Body of pancreas (tissue), 4 donors: ENCODE measurements at places on chromosomes 1 and 21. TPM values are rescaled to one million over a fixed set of nuclear protein-coding genes. Genes with fewer than 3 reads are reported as not detected.

- H3K36me3 ChIP-seq: no peaks in the 10 kb centered on the region
- H3K4me1 ChIP-seq: no peaks in the 10 kb centered on the region
- no peak for DNase-seq
- no peak overlapping the region for H3K27ac ChIP-seq
- H3K27me3 ChIP-seq: no peaks in the 10 kb centered on the region
Measured at GRCh38 chr1:17141441-17142197, 22.4 kb upstream of the PADI2 start.

DNA sequence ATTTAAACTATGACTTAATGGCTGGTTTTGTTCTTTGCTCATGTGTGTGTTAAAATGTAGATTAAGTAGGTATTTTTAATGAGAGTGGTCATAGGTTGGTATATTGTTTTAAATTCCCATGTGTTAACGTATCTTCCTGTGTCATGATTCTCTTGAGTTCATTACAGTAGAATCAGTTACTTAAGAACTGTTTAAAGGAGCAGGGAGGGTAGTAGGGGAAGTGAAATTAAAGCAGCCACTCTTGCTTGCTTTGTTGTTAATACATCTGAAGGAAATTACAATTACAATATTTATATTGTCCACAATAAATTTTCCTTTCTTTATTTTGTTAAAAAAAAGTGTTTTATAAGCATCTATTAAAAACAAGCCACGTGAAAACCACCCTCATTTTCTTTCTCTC, 119.2 kb upstream of the KIAA1614 start:
- DNase-seq: no peak
- H3K4me1 ChIP-seq: peaks cover 3% of the 10 kb centered on the region
- no peak overlapping the region for H3K4me3 ChIP-seq
- no peaks in the 10 kb centered on the region for H3K36me3 ChIP-seq
- no peaks in the 10 kb centered on the region for H3K27me3 ChIP-seq

DNA sequence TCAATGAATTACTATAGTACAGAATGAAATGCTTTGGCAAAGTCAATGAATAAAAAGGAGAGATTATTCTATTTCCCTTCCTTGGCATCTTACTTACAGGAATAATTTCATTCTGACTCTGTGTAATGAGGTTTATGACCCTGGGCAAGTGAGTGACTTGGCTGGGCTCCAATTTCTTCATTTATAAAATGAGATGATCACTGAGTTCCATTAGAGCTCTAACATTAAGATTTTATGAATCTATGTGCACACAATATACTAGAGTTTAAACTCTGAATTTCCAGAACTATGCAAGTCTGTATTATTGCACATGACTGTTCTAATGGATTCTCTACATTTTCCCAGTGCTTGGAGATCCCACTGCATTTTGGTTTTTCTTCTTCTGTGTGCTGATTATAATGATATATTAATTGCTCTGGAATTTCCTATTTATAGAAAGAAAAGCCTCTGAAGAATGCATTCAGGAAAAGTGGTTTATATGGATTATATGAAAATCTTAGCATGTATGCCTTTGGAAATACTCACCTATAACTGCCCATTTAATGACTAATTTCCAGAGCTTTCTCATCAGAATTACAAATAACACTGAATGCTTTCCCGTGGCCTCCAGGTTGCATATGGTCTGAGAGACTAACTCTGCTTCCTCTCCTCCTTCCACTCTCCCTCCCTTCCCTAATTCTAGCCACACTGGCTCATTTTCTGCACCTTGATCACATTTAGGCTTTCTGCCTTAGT, 97.4 kb upstream of the CHRM3 start:
- DNase-seq: no peak
- H3K27me3 ChIP-seq: no peaks in the 10 kb centered on the region
- no peaks in the 10 kb centered on the region for H3K36me3 ChIP-seq
- H3K27ac ChIP-seq: no peak overlapping the region

- no peak overlapping the region for H3K4me3 ChIP-seq
- no peak overlapping the region for H3K27ac ChIP-seq
- no peak for DNase-seq
- H3K4me1 ChIP-seq: no peaks in the 10 kb centered on the region
- no peaks in the 10 kb centered on the region for H3K36me3 ChIP-seq
Measured at GRCh38 chr1:72438270-72438669, 155.9 kb upstream of the NEGR1 start.

DNA sequence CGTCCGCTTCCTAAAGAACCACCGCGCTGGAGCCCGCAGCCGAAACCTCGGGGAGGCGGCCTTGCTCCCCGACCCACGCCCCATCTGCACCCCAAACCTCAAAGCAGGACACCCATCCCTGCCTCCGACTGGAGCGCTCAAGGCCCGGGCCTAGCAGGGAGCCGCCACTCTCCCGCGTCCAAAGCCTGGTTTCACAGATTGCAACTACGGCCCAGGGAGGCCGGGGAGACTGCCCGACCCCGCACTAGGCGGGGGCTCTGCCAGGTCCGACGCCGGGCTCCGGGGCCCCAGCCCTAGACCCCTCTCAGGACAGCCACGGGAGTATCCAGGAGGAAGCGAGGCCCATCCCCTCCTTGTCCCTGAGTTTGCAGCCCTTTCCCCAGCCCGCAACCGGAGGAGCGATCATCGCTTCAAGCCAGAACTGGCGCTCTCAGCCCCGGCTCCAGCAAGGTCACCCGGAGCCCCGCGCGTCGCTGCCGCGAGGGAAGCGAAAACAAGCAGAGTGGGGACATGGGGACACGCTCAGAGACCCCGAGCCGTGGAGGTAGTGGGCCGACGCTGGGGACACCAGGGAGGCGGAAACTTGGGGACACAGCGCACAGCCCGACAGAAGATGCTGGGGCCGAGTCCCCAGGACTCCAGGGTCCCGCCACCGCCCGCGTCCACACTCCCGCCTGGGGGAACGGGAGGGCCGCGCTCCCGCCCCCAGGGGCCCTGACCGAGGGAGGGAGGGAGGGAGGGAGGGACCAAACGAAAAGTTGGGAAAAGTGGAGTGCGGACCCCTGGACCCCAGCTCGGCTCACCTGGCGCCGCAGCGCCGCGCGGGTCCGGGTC, 433 bp downstream of the TMEM200B start:
- no peaks in the 10 kb centered on the region for H3K36me3 ChIP-seq
- no peak overlapping the region for H3K4me3 ChIP-seq
- H3K4me1 ChIP-seq: peaks cover 35% of the 10 kb centered on the region
- DNase-seq: no peak

GRCh38 chr1:37562984-37563383, 6.2 kb downstream of the DNALI1 start:
- DNase-seq: no peak
- H3K27ac ChIP-seq: no peak overlapping the region
- H3K4me3 ChIP-seq: no peak overlapping the region
- H3K36me3 ChIP-seq: peaks cover 15% of the 10 kb centered on the region

The LORICRIN gene
- total RNA-seq: not detected

GRCh38 chr1:9705337-9706093, 54.0 kb downstream of the PIK3CD start:
- H3K27ac ChIP-seq: no peak overlapping the region
- no peak for DNase-seq
- no peaks in the 10 kb centered on the region for H3K4me1 ChIP-seq
- H3K36me3 ChIP-seq: no peaks in the 10 kb centered on the region
- no peaks in the 10 kb centered on the region for H3K27me3 ChIP-seq

GRCh38 chr1:206526064-206526911, 19.0 kb downstream of the RASSF5 start:
- H3K4me3 ChIP-seq: no peak overlapping the region
- H3K36me3 ChIP-seq: no peaks in the 10 kb centered on the region
- peaks cover 43% of the 10 kb centered on the region for H3K4me1 ChIP-seq
- DNase-seq: peak; percentile 22
- H3K27ac ChIP-seq: peak overlapping the region; percentile 0
- no peaks in the 10 kb centered on the region for H3K27me3 ChIP-seq

- H3K36me3 ChIP-seq: no peaks in the 10 kb centered on the region
- DNase-seq: peak; percentile 85
- H3K27ac ChIP-seq: no peak overlapping the region
- peaks cover 9% of the 10 kb centered on the region for H3K4me1 ChIP-seq
Measured at GRCh38 chr1:46446646-46447498, 42.8 kb upstream of the DMBX1 start.

DNA sequence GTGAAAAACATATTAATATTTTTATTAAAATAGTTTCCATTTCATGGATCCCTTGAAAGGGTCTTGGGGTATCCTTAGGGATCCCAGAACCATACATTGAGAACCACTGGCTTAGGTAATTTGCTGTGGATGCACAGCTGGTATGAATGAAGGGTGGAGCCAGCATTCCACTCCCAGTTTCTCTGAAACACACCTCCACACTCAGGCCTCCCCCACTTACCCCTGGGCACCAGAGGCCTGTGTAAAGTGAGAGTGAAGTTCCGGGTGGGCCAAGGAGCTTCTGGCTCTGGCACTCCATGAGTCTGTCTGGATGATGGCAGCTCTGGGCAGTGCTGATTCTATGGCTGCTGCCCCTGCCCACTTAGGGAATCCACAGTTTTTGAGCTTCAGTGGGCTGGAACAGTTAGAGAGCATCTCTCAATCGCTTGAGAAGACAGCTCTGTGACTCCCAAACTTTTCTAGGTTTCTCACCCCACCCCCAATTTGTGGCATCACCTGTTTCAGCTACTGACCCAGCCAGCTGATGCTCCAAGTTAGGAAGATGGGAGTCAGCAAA, 57.8 kb upstream of the CD1D start:
- DNase-seq: no peak
- no peak overlapping the region for H3K27ac ChIP-seq
- no peaks in the 10 kb centered on the region for H3K27me3 ChIP-seq
- H3K4me3 ChIP-seq: no peak overlapping the region
- no peaks in the 10 kb centered on the region for H3K36me3 ChIP-seq
- H3K4me1 ChIP-seq: peaks cover 20% of the 10 kb centered on the region

The ZNF683 gene
- not detected for total RNA-seq

- no peak overlapping the region for H3K27ac ChIP-seq
- H3K4me1 ChIP-seq: no peaks in the 10 kb centered on the region
- no peaks in the 10 kb centered on the region for H3K27me3 ChIP-seq
- peaks cover 6% of the 10 kb centered on the region for H3K36me3 ChIP-seq
Measured at GRCh38 chr1:51435878-51436277, 83.2 kb downstream of the EPS15 start.

GRCh38 chr1:205477759-205478247, 22.0 kb upstream of the BLACAT1 start:
- peaks cover 17% of the 10 kb centered on the region for H3K4me1 ChIP-seq
- no peaks in the 10 kb centered on the region for H3K36me3 ChIP-seq
- H3K27me3 ChIP-seq: no peaks in the 10 kb centered on the region

The KRTAP12-2 gene
- not detected for total RNA-seq

- H3K4me1 ChIP-seq: no peaks in the 10 kb centered on the region
- no peaks in the 10 kb centered on the region for H3K27me3 ChIP-seq
- no peaks in the 10 kb centered on the region for H3K36me3 ChIP-seq
- peak; percentile 51 for DNase-seq
- no peak overlapping the region for H3K4me3 ChIP-seq
Measured at GRCh38 chr1:152398812-152399698, 15.0 kb downstream of the CRNN start.

DNA sequence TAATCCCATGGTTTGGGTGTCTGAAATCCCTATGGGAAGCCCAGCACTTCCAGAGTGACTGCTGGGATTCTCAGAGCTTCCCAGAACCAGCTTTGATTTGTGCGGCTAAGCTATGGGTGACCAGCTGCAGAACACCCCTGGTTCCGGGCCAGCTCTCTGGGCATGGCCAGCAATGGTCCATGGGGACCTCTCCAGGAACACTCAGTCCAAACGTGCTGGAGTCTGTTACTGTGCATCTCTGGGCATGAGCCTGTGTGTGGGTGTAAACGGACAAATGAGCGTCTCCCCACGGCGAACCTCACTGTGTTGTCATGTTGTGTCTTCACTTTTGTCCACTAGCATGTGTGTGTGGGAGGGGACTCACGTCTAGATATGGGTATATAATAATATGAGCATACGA, 54.4 kb downstream of the MAB21L3 start:
- H3K36me3 ChIP-seq: no peaks in the 10 kb centered on the region
- no peak overlapping the region for H3K4me3 ChIP-seq

The SASS6 gene
- total RNA-seq: 1.6 TPM

GRCh38 chr1:229856009-229856650, 210.9 kb upstream of the GALNT2 start:
- H3K27ac ChIP-seq: peak overlapping the region; percentile 51
- no peak overlapping the region for H3K4me3 ChIP-seq
- H3K36me3 ChIP-seq: no peaks in the 10 kb centered on the region
- peaks cover 9% of the 10 kb centered on the region for H3K4me1 ChIP-seq
- peak; percentile 84 for DNase-seq
- H3K27me3 ChIP-seq: no peaks in the 10 kb centered on the region

The PTPN22 gene
- 2.9 TPM for total RNA-seq

The FCRL1 gene
- not detected for total RNA-seq

DNA sequence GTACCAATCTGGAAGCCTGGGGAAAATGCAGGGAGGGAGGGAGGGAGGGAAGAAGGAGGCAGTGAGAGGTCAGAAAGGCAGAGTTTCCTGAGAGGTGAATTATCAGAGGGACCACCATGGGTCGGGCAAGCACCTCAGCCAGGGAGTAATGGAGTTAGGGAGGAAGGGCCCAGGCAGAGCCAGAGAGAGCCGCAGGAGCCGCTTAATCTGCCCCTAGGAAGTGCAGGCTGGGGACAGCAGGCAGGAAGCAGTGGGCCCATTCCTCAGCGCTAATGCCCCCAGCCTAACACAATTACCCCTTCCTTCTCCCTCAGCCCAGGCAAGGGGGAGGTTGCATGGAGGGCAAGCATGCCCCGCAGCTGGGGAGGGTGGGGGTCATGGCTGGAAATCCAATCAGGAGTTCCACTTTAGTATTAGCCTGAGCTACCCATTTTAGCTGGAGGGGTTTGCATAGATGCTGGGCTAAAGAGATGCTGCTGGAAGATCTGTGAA, 109.0 kb downstream of the TMEM53 start:
- no peaks in the 10 kb centered on the region for H3K27me3 ChIP-seq
- DNase-seq: no peak
- no peak overlapping the region for H3K4me3 ChIP-seq
- peaks cover 10% of the 10 kb centered on the region for H3K4me1 ChIP-seq
- H3K27ac ChIP-seq: no peak overlapping the region

The CD247 gene
- 2.3 TPM for total RNA-seq

The RHOU gene
- 6.9 TPM for total RNA-seq

GRCh38 chr21:38507374-38507942, 9.2 kb upstream of the ERG start:
- H3K4me1 ChIP-seq: no peaks in the 10 kb centered on the region
- no peak overlapping the region for H3K4me3 ChIP-seq
- no peaks in the 10 kb centered on the region for H3K36me3 ChIP-seq
- no peaks in the 10 kb centered on the region for H3K27me3 ChIP-seq
- no peak for DNase-seq

DNA sequence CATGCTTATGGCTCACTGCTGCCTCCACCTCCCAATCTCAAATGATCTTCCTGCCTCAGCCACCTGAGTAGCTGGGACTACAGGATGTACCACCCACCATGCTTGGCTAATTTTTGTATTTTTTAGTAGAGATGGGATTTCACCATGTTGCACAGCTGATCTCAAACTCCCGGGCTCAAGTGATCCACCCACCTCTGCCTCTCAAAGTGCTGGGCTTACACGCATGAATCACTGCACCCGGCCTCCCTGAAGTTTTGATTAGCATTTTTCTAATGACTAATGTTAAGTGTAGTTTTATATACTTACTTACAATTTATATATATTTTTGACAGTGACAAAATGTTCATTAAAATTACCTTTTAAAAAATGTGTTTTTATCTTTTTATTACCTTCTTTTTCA, 41.1 kb downstream of the ZNF678 start:
- no peak for DNase-seq
- H3K4me3 ChIP-seq: no peak overlapping the region
- H3K27ac ChIP-seq: no peak overlapping the region
- no peaks in the 10 kb centered on the region for H3K27me3 ChIP-seq
- no peaks in the 10 kb centered on the region for H3K36me3 ChIP-seq

GRCh38 chr21:27423038-27423437, 456.1 kb upstream of the ADAMTS5 start:
- no peaks in the 10 kb centered on the region for H3K36me3 ChIP-seq
- no peak overlapping the region for H3K4me3 ChIP-seq
- H3K27ac ChIP-seq: no peak overlapping the region
- H3K27me3 ChIP-seq: no peaks in the 10 kb centered on the region
- H3K4me1 ChIP-seq: no peaks in the 10 kb centered on the region
